Prostate gland (tissue), 2 donors: ENCODE measurements at places on chromosomes 16 and 17. TPM values are rescaled to one million over a fixed set of nuclear protein-coding genes. Genes with fewer than 3 reads are reported as not detected.

GRCh38 chr17:80673152-80673920 lies 128.7 kb downstream of the RPTOR start:
- no peak overlapping the region for H3K27ac ChIP-seq
- no peak for DNase-seq
- no peaks in the 10 kb centered on the region for H3K4me1 ChIP-seq

DNA sequence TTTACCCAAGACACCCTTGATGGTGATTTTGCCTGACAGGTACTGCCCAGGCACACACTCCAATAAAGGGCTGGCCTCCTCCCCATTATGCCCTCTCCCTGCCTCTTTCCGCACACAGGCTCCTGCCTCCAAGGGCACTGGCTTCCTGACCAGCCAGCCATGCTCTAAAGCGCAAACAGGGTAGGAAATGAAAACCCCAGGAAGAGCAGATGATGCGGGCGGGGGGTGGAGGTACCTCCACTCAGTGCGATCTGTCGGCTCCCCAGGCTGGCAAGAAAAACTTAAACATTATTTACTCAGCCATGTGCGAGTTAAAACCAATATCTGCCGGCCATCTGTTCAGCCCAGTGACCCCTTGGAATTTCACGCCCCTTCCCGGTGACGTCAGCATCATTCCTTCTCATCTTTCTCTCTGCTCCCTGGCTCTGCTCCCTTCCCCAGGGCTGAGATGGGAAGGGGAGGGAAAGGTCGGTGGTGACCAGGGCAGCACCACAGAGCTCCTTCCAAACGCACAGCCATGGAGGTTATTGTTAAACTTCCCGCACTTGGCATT lies 262.5 kb downstream of the CBLN1 start:
- no peak overlapping the region for H3K4me3 ChIP-seq
- H3K27me3 ChIP-seq, result peaks cover 3% of the 10 kb centered on the region
- H3K4me1 ChIP-seq, result no peaks in the 10 kb centered on the region

GRCh38 chr17:73060721-73061120 lies 31.8 kb downstream of the SLC39A11 start:
- H3K27ac ChIP-seq, result no peak overlapping the region
- H3K4me3 ChIP-seq, result no peak overlapping the region
- DNase-seq, result no peak
- H3K27me3 ChIP-seq, result no peaks in the 10 kb centered on the region
- H3K36me3 ChIP-seq, result no peaks in the 10 kb centered on the region

- H3K27ac ChIP-seq, result no peak overlapping the region
- no peaks in the 10 kb centered on the region for H3K4me1 ChIP-seq
- no peaks in the 10 kb centered on the region for H3K36me3 ChIP-seq
Measured at GRCh38 chr17:36464765-36465088, 21.8 kb upstream of the ZNHIT3 start.

DNA sequence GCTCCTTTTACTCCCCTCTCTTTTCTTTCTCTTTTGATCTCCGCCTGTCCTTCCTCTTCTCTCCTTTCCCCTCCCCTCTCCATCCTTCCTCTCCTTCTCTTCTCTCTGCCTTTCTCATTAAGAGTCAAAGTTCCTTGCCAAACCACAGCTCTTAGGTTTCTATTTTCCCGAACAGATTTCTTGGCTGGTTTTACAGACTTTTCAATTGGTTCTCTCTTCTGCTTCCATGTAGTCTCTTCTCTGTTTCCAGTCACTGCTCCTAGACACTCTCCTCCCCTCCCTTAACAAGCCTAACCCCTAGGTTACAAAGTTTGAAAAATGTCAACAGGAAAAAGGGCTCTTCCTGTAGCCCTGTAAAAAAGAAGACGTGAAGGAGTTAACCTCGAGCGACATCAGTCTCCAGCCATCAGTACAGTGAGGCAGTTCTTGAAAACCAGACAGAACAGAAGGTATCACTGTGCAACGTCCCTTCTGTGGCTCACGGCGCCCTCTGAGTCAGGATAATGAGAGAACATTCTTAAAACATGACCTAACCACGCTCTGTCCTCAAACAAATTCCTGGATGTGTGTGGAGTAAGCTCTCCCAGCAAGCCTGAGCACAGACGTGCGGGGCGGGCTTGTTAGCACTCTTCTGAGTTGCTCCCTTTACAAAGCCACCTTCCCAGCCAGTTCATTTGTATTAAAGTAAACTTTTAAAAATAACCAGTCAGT lies 11.6 kb upstream of the MARCHF10 start:
- no peaks in the 10 kb centered on the region for H3K4me1 ChIP-seq
- H3K4me3 ChIP-seq, result no peak overlapping the region
- no peaks in the 10 kb centered on the region for H3K27me3 ChIP-seq
- peak overlapping the region; percentile 32 for H3K27ac ChIP-seq

DNA sequence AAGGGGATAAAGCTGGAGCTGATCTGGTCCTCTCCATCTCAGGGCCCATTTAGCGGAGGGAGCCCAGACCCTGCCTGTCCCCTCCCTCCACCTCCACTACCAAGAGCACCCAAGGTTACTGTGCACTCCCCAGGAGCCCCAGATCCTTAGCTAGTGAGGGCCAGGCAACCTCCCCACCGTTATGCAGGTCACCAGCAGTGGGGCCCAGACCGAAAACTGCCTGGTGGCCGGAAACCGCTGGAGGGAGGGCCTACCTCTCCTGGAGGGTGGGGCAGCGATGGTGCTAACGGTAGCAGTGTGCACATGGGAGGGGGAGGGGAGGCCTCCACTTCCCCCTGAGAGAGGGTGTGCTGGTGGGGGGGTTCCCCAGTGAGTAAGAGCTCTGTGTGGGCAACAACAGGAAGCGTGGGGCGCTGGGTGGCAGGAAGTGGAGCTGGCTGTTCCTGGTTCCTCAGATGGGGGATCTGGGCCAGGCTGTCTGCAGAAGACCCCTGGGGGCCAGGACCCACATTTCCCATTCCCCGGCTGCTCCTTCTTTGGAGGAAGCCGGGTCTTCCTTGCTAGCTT lies 4.4 kb downstream of the FMNL1 start:
- no peak overlapping the region for H3K27ac ChIP-seq
- no peaks in the 10 kb centered on the region for H3K27me3 ChIP-seq
- no peaks in the 10 kb centered on the region for H3K36me3 ChIP-seq

DNA sequence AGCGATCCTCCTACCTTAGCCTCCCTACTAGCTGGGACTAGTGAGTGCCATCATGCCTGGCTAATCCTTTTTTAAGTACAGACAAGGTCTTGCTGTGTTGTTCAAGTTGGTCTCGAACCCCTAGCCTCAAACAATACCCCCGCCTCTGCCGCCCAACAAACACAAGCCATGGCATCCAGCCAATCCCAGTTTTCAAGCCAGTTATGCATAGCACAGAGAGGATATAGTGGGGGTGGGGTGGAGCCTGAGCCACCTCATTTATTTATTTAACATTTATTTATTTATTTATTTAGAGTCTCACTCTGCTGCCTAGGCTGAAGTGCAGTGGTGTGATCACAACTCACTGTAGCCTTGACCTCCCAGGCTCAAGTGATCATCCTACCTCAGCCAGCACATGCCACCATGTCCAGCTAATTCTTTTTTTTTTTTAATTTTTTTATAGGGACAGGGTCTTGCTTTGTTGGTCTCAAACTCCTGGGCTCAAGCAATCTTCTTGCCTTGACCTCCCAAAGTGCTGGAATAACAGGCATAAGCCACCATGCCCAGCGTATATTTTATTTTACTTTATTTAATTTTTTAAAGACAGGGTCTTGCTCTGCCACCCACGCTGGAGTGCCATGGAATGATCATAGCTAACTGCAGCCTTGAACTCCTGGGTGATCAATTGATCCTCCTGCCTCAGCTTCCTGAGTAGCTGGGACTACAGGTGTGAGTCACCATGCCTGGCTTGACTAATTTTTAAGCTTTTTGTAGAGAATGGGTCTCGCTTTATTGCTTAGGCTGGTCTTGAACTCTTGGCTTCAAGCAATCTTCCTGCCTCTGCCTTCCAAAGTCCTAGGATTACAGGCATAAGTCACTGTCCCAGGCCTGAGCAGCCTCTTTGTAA lies 26.2 kb upstream of the KLHL11 start:
- no peaks in the 10 kb centered on the region for H3K27me3 ChIP-seq
- H3K4me3 ChIP-seq, result no peak overlapping the region
- no peak for DNase-seq
- no peak overlapping the region for H3K27ac ChIP-seq
- H3K36me3 ChIP-seq, result peaks cover 4% of the 10 kb centered on the region

GRCh38 chr16:55478827-55479429 lies at the start of gene MMP2:
Gene MMP2 (plus strand): TSS chr16:55479198. CDS start chr16:55479480, 282 bp downstream.
- DNase-seq, result no peak
- peak within 1 kb of the TSS; percentile 59 for H3K27ac ChIP-seq
- H3K4me1 ChIP-seq, result no peaks in the 10 kb centered on the region

- no peak overlapping the region for H3K27ac ChIP-seq
- no peak overlapping the region for H3K4me3 ChIP-seq
- H3K4me1 ChIP-seq, result no peaks in the 10 kb centered on the region
- no peaks in the 10 kb centered on the region for H3K36me3 ChIP-seq
- no peak for DNase-seq
- no peaks in the 10 kb centered on the region for H3K27me3 ChIP-seq
Measured at GRCh38 chr16:65244787-65245186, 122.9 kb upstream of the CDH11 start.

GRCh38 chr16:67393788-67394154 lies 473 bp upstream of the TPPP3 start:
- no peaks in the 10 kb centered on the region for H3K36me3 ChIP-seq
- H3K4me3 ChIP-seq, result peak overlapping the region; percentile 20
- no peak for DNase-seq
- peaks cover 14% of the 10 kb centered on the region for H3K4me1 ChIP-seq
- H3K27ac ChIP-seq, result peak overlapping the region; percentile 49
- H3K27me3 ChIP-seq, result no peaks in the 10 kb centered on the region

DNA sequence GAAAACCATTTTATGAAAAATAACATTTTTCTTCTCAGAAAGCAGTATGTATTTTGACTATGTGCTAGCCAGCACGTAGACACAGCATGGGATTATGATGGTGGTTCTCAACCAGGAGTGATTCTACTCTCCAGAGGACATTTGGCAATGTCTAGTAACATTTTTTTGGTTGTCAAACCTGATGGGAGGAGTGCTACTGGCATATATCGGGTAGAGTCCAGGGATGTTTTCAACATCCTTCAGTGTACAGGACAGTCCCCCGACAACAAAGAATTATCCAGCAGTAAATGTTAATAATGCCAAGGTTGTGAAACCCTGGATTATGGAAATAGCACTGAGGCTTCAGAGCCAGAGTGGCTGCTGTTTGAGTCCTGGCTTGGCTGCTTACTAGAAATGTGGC lies 27.7 kb downstream of the AP2B1 start:
- peaks cover 3% of the 10 kb centered on the region for H3K4me1 ChIP-seq
- no peak for DNase-seq
- H3K27ac ChIP-seq, result no peak overlapping the region
- no peaks in the 10 kb centered on the region for H3K36me3 ChIP-seq
- no peaks in the 10 kb centered on the region for H3K27me3 ChIP-seq

DNA sequence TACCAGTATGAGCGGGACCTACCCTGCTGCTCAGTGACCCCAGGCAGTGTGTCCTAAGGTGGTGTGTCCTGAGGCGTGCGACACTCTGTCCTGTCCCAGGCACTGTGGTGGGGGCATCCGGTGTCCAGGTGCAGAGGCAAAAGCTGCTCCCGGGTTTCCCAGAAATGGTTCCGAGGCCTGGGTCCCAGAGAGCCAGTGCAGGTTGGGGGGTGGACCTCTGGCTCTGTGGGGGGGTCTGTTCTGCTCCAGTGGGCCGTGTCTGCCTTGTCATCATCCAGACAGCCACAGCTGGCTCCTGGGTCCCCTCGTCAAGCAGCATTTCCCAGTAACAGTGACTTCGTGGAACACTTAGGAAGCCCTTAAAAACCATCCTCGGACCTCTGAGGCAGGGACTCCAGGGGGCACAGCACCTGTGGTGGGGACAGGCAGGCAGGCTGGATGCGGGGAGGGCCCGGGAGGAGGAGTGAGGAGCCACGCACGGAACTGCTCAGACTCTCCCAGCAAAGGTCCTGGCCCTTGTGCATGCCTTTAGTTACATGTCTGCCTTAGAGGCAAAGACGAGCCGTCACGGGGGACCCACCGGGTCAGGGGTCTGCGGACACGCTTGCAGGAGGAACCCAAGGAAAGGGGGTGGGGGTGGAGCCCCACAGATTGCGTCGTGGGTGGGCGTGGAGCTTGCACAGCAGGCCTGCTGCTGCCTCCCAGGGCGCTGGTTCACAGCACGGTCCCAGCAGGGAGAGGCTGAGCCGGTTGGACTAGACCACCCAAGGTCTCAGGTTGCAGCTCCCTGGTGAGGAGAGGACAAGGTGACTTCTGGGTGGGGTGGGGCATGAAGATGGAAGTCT lies 5.6 kb downstream of the SLC16A3 start:
- H3K27ac ChIP-seq, result no peak overlapping the region
- H3K36me3 ChIP-seq, result no peaks in the 10 kb centered on the region
- peaks cover 37% of the 10 kb centered on the region for H3K4me1 ChIP-seq
- no peaks in the 10 kb centered on the region for H3K27me3 ChIP-seq
- no peak for DNase-seq

DNA sequence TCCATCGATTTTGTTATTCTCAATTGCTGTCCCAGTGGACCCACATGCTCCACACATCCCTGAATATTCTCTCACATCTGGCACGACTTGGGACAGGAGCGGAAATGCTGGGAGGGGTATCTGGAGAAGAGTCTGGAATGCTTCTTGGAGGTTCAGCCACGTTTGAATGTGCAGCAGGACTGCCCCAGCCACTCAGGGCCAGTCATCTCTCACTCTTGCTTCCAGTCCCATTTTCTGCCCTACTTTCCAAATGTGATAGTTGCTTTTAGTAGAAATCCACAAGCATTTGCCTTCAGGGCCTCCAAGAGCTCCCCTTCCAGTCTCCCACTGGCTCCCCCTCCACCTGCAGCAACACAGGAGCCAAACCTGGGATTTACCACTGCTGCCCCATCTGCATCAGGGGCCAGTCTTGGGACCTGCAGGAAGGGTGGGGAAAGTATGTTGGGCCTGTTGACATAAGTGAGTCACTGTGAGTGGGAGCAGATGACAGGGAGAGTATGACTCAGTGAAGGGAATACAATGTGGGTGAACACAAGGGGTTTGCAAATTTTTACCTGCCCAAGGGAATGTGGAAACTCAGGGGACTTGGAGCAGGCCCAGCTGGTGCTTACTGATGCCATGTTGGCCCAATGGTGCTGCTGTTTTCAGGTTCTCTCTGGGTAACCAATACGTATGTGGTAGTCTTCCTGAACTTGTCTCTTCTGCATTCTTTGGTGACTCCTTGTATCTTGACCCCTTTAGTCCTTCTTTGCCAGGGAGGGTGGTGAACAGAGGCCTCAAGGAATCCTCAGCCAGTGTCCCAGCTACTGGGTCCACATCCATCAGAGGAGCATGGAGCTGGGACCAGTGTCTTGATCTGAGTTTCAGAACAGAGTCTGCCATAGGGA lies 78.8 kb upstream of the CRHR1 start:
- H3K27me3 ChIP-seq, result no peaks in the 10 kb centered on the region
- peak; percentile 5 for DNase-seq
- no peak overlapping the region for H3K4me3 ChIP-seq
- H3K4me1 ChIP-seq, result no peaks in the 10 kb centered on the region
- H3K36me3 ChIP-seq, result no peaks in the 10 kb centered on the region

- H3K4me3 ChIP-seq, result no peak overlapping the region
- no peaks in the 10 kb centered on the region for H3K27me3 ChIP-seq
Measured at GRCh38 chr17:49635121-49635520, 42.8 kb downstream of the SPOP start.

The EVPL gene
- 29.1 TPM for total RNA-seq

The EMC6 gene
- total RNA-seq, result 12.7 TPM

The PSMB10 gene
- total RNA-seq, result 29.9 TPM
